Liver (tissue), 10 donors: ENCODE measurements at places on chromosomes 4 and X. TPM values are rescaled to one million over a fixed set of nuclear protein-coding genes. Genes with fewer than 3 reads are reported as not detected.

The LINC00632 gene
- 0.33 TPM for total RNA-seq

The GAGE2A gene
- total RNA-seq = not detected

The CXCL1 gene
- not detected for total RNA-seq

The FAAH2 gene
- 4.0 TPM for total RNA-seq

The CYSLTR1 gene
- total RNA-seq = 3.2 TPM

The SLC2A9 gene
- total RNA-seq = 25.7 TPM

The USP17L11 gene
- not detected for total RNA-seq

The LDOC1 gene
- total RNA-seq = 0.59 TPM

The PPP4R3C gene
- total RNA-seq = not detected

The OPRPN gene
- total RNA-seq = not detected

The ABCG2 gene
- total RNA-seq = 23.6 TPM

The TMEM156 gene
- total RNA-seq = 0.67 TPM

The CDS1 gene
- total RNA-seq = 0.56 TPM

The MND1 gene
- total RNA-seq = 0.17 TPM

- no peak for DNase-seq
Observed at GRCh38 chr4:23504083-23504482, 385.8 kb downstream of the PPARGC1A start.

- no peak for DNase-seq
Observed at GRCh38 chrX:44400588-44400987, 57.1 kb upstream of the EFHC2 start.

- DNase-seq = no peak
Observed at GRCh38 chrX:68443155-68443868, 10.0 kb upstream of the OPHN1 start.

GRCh38 chr4:10288830-10289537 is 168.2 kb downstream of the ZNF518B start:
- no peak for DNase-seq

GRCh38 chr4:129972257-129972656 is 876.3 kb downstream of the C4orf33 start:
- DNase-seq = no peak

GRCh38 chrX:31392513-31392912 is 320.7 kb upstream of the FTHL17 start:
- no peak for DNase-seq

DNA sequence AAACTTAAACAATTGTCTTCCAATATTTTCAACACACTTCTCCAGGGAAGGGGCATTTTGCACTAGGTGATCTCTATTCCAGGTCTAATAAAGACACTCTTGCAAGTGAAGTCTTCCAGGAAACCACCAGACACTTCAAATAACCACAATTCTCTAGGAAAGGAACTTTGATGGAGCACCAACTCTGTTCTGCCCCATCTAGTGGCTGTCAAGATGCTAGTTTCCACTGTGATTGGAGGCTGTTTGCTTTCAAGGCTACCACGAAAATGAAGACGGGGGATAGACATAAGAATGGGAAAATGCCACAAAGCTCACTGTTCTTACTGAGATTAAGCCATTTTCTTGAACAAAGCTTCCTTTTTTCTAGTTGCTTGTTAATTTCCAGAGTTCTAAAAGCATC is 100.6 kb upstream of the F9 start:
- no peak for DNase-seq

- DNase-seq = no peak
Observed at GRCh38 chrX:103361798-103362197, 5.5 kb downstream of the TCEAL9 start.

DNA sequence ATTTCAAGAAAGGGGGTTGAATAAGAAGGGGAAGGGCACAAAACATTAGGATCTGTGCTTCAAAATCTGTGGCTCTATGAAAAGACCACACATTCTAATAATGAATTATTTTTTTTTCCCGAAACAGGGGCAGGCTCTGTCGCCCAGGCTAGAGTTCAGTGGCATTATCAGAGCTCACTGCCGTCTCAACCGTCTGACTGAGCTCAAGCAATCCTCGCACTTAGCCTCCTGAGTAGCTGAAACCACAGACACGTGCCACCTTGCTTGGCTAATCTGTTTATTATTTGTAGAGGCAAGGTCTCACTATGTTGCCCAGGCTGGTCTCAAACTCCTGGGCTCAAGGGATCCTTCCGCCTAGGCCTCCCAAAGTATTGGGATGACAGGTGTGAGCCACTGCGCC is 33.4 kb downstream of the ACSL1 start:
- no peak for DNase-seq

GRCh38 chr4:138310498-138310897 is 68.3 kb upstream of the SLC7A11 start:
- DNase-seq = no peak

DNA sequence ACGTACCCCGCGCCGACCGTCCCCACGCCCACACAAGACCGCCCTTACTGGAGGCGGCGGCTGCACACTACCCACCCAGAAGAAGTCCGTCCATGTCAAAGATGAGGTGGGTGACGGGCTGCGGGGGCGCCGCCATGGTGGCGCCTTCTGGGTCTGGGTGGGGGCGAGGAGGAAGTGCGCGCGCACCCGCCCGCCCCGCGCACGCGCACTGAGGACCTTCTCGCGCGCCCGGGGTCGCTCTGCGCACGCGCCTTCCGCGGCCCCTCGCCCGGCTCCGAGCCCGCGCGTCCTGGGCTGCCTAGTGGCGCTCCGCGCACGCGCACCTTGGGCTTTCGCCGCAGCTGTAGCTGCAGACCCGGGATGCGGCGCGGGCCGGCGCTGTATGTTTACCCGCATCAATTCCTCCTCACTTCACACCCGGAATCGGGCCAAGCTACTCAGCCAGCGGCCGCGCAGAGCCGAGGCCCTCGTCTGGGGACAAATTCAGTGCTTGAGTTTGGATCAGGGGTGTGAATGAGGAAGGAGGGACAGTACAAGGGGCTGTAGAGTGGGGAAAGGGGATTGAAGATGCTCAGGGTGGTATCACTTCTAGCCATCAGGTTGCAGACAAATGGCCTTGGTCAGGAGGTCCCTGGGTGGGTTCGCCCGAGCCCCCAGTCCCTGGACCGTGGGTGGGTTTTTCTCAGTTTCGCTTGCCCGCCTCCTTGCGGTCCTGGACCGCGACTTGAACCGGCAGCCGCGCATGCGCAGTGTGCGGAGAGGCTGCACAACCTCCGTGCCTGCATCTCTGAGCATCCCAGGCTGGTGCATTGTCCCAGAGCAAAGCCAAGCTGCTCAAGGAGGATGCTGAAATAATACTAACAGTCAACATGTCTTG is at the start of gene PUDP:
Gene PUDP (minus strand): TSS at position 176 of the 877 bp plus-strand sequence. CDS start 40 bp downstream, at position 136.
- peak; percentile 76 for DNase-seq

GRCh38 chr4:98193459-98194105 is 50.3 kb upstream of the STPG2 start:
- no peak for DNase-seq

DNA sequence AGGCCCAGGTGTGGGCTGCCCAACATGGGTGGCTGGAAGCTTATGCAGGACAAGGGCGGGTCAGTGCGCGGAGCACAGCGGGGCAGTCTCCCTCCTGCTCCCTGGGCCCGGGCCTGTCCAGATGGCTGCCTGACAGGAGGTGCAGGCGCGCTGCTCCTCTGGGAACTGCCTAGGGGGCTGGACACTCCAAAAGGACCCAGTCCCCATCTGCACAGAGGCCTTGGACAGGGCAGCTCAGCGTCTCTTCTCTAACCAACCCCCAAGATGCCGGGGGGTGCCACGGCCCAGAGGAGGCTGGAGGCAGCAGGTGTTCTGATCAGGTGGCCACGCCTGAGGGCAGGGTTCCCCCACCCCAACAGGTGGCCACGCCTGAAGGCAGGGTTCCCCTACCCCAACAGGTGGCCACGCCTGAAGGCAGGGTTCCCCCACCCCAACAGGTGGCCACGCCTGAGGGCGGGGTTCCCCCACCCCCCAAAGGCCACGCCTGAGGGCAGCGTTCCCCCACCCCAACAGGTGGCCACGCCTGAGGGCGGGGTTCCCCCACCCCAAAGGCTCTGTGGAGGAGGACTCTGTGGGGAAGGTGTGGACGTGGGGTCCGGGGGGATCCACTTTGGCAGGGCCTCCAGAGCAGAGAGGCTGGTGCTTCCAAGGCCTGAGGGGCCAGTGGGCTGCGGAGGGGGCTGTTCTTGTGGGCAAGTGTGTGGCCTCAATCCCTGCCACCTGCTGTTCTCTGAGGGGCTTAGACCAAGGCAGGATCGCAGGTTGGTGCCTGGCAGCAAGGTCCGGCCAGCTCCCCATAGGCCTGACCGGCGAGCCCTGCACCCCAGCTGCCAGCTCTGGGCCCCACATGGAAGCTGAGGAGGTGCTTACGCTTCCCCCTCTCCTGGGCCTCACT is 36.1 kb downstream of the CPLX1 start:
- DNase-seq = no peak

DNA sequence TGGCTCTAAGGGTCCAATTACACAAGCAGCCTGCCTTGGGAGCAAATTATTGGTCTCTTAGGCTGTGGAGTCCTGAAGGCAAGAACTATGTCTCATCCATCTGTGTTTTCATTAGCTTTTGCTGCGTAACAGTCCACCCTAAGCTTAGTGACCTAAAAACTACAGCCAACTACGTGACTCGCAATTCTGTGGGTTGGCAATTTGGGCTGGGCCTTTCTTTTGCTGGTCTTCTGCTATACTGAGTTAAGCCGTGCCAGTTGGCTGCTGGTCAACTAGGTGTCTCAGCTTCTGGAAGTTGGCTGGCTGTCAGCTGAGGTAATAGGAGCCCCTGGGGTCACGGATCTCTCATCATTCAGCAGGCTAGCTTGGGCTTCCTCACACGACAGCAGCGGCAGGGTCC is 205.6 kb upstream of the S100G start:
- DNase-seq = no peak

- DNase-seq = peak; percentile 70
Observed at GRCh38 chr4:20251796-20252655, at the start of gene SLIT2. Gene SLIT2 (plus strand): TSS chr4:20251905. CDS start chr4:20253816, 1,911 bp downstream.

- DNase-seq = no peak
Observed at GRCh38 chrX:80648023-80648422, 161.7 kb downstream of the BRWD3 start.

DNA sequence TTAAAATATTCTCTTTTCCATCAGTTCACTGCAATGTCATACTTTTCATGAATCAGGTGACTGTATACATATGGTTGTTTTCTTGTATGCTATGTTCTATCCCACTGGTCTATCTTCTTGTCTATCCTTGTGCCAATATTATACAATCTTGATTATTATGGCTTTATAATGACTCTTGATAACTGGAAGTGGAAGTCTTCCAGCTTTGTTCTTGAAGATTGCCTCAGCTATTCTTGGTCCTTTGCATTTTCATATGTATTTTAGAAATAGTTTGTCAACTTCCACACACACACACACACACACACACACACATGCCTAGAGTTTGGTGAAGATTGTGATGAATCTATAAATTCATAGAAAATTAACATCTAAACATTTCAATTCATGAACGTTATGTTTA is 67.9 kb downstream of the SHROOM3 start:
- DNase-seq = no peak

GRCh38 chr4:89279385-89279784 is 28.2 kb downstream of the GPRIN3 start:
- DNase-seq = no peak

DNA sequence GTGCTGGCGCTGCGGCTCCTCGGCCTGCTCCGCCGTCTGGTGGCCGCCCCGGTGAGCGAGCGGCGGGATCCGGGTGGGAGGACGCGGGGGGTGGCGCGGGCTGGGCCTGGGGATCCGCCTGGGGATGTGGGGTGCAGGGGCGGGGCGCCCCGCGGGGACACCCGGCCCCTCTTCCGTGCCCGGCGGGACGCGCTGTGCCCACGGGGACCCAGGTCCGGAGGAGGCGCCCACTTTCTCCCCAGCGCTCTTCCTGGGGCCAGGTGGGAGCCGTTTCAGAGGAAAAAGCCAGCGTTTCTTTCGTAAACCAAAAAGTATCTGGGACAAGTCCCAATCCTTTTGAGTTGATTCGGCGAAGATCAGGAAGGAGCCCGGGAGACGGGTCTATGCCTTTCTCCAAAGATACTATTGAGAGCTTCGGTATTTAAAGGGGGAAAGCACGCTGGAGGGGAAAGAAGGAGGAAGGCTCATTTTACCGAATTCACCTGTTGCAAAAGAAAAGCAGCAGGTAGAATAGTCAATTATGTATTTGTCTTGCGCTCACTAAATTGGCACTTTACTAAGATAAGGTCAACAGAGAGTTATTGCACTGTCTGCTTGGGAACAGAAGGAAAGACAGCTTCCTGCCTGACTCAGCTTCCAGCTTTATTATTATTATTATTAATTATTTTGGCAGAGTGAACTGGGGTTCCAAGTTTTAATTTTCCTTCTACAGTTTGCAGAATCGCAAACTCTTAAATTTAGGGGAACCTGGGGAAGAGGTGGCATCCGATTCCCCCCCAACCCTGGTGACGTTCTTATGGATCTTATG is 81.5 kb upstream of the CD99 start:
- no peak for DNase-seq

DNA sequence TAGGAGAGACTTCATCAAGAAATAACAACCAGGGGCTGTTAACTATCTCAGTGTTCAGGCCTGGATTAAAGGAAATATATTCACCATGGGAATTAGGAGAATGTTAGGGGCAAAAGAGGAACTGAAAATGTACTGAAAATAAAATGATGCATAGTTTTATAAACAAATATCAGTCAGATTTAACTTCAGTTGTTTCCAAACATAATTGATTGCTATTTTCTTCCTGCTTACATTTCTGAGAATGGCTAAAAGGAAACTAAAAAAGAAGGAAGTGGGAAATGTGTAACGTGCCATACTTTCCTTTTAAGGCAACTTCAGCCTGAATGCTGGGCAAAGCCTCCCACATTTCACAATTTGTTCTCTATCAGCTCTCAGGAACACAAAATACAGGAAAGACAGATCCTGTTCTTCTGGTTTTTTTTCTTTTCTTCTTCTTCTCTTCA is 178.1 kb downstream of the MAML3 start:
- no peak for DNase-seq

GRCh38 chr4:81499840-81500239 is 28.1 kb upstream of the RASGEF1B start:
- no peak for DNase-seq

DNA sequence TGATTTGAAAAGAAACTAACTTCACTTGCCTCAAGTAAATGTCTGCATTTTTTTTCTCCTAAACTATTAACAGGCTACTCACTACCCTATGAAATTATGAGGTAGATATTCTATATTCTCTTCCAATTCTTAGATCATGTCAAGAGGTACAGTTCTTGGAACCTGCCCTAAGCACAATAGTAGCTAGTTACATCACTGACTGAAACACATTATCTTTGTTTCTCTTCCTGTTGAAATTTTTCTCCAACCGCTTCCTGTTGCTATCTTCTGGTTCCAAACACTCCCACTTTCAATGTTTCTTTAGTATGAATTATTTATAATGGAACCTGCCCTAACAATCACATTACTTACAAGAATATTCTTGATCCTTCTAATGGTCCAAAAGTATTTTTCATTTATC is 5.0 kb upstream of the BANK1 start:
- no peak for DNase-seq

- no peak for DNase-seq
Observed at GRCh38 chrX:30615229-30615628, 37.7 kb upstream of the TASL start.

DNA sequence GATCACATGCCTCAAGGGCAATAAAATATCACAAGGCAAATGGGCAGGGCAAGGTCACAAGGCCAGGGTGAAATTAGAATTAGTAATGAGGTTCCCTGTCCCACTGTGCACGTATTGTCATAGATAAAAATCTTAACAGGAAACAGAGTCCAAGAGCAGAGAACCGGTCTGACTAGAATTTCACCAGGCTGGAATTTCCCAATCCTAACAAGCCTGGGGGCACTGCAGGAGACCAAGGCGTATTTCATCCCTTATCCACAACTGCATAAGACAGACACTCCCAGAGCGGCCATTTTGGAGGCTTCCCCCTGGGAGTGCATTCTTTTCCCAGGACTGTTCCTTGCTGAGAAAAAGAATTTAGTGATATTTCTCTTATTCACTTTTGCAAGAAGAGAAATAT is 25.9 kb upstream of the PRDM5 start:
- no peak for DNase-seq

- DNase-seq = no peak
Observed at GRCh38 chr4:7705062-7705461, 234.6 kb downstream of the AFAP1 start.
